Renal cortical epithelial cell (primary cell): ENCODE measurements at places on chromosomes 7 and 10. TPM values are rescaled to one million over a fixed set of nuclear protein-coding genes. Genes with fewer than 3 reads are reported as not detected.

EBF3 gene
- under 0.01 and 0.05 TPM in 2 replicates for total RNA-seq

GFRA1 gene
- 112 and 135 TPM in 2 replicates for total RNA-seq

ADAM22 gene
- 1.2 and 1.6 TPM in 2 replicates for total RNA-seq

HHEX gene
- total RNA-seq, result 0.40 and 1.6 TPM in 2 replicates

CALML3 gene
- not detected in 2 replicates for total RNA-seq

GPR37 gene
- total RNA-seq, result 1.2 and 4.2 TPM in 2 replicates

FAM24B gene
- 5.3 and 6.3 TPM in 2 replicates for total RNA-seq

NUTM2E gene
- not detected in 2 replicates for total RNA-seq

VPS26A gene
- 77.3 and 79.3 TPM in 2 replicates for total RNA-seq

ADAM8 gene
- 1.6 and 15.8 TPM in 2 replicates for total RNA-seq

CALHM2 gene
- 0.80 and 0.87 TPM in 2 replicates for total RNA-seq

INA gene
- total RNA-seq, result 1.8 and 5.2 TPM in 2 replicates

NCAPG2 gene
- total RNA-seq, result 6.1 and 17.5 TPM in 2 replicates

COBL gene
- total RNA-seq, result 1.4 and 4.2 TPM in 2 replicates

TACC2 gene
- 10.1 and 11.2 TPM in 2 replicates for total RNA-seq

TMEM229A gene
- not detected in 2 replicates for total RNA-seq

AKR1C8 gene
- 0.05 TPM in 1 of 2 replicates, not detected in the other for total RNA-seq

HABP2 gene
- 0.17 and 28.8 TPM in 2 replicates for total RNA-seq

DGKB gene
- total RNA-seq, result not detected in 2 replicates

TMEM213 gene
- total RNA-seq, result 1.2 TPM in 1 of 2 replicates, not detected in the other

SPDYE5 gene
- total RNA-seq, result 0.10 and 0.35 TPM in 2 replicates

TCAF2 gene
- 0.35 and 2.3 TPM in 2 replicates for total RNA-seq

RSPH10B2 gene
- 0.20 and 0.35 TPM in 2 replicates for total RNA-seq

DLX5 gene
- not detected in 2 replicates for total RNA-seq

ADCY1 gene
- 0.10 and 0.87 TPM in 2 replicates for total RNA-seq

SCIN gene
- 24.5 and 113 TPM in 2 replicates for total RNA-seq

UNCX gene
- total RNA-seq, result not detected in 2 replicates

ST8SIA6 gene
- total RNA-seq, result 0.17 and 0.20 TPM in 2 replicates

RSPH10B gene
- 0.17 and 1.4 TPM in 2 replicates for total RNA-seq

PROSER2 gene
- total RNA-seq, result 60.9 and 84.9 TPM in 2 replicates

GARIN1A gene
- 0.17 and 0.60 TPM in 2 replicates for total RNA-seq

CFAP70 gene
- 0.52 and 3.7 TPM in 2 replicates for total RNA-seq

ZP3 gene
- total RNA-seq, result 3.4 and 5.0 TPM in 2 replicates

ACBD7 gene
- total RNA-seq, result 1.3 and 2.4 TPM in 2 replicates

RAMP3 gene
- total RNA-seq, result 0.40 TPM in 1 of 2 replicates, not detected in the other

FAM131B gene
- total RNA-seq, result 1.0 and 4.2 TPM in 2 replicates

PPP1R17 gene
- total RNA-seq, result not detected in 2 replicates

OGDH gene
- total RNA-seq, result 105 and 157 TPM in 2 replicates
